A549 treated with RU486 at 1 μM for 4 hours (cell line): ENCODE measurements at places on chromosomes 13 and 19. TPM values are rescaled to one million over a fixed set of nuclear protein-coding genes. Genes with fewer than 3 reads are reported as not detected.

Gene CEACAM7
- 0.24 TPM in 1 of 5 replicates, not detected in the others for total RNA-seq

Gene KXD1
- total RNA-seq: 81.6 to 108 TPM (median 102 TPM) in 5 replicates

Gene DLL3
- total RNA-seq: 6.3 to 11.9 TPM (median 11.1 TPM) in 5 replicates

Gene PRODH2
- 0.18 to 0.61 TPM (median 0.44 TPM) in 5 replicates for total RNA-seq
